ENCODE measurements at places on chromosomes 4 and X.
A peak's percentile ranks its signal among the peaks of the same experiment; 100 is the strongest.

- DNase-seq, result peak; percentile 49
Measured at GRCh38 chrX:119008110-119008744, 33.8 kb downstream of the LONRF3 start.

DNA sequence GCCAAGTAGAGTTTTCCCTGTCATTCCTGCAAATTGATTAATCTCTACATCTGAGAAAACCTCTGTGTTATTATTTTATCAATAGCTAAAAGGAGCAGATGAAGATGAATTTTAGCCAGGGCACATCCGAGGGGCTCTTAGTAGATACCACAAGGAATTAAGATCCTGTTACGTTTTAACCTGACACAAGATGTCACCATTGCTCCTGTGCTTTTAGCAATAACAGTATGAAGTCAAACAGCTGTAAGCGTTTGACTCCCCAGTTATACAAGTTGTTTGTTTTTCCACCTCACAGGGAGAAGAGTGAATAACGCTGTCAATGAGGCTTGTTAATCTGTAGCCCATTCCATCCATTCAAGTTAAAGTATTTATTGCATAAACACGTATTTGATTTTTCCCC is 76.0 kb upstream of the AP1S2 start:
- no peak for DNase-seq

- no peak for DNase-seq
Measured at GRCh38 chrX:147679356-147680005, 232.2 kb upstream of the FMR1 start.

GRCh38 chrX:100829730-100830129 is 9.5 kb downstream of the CSTF2 start:
- DNase-seq, result no peak

DNA sequence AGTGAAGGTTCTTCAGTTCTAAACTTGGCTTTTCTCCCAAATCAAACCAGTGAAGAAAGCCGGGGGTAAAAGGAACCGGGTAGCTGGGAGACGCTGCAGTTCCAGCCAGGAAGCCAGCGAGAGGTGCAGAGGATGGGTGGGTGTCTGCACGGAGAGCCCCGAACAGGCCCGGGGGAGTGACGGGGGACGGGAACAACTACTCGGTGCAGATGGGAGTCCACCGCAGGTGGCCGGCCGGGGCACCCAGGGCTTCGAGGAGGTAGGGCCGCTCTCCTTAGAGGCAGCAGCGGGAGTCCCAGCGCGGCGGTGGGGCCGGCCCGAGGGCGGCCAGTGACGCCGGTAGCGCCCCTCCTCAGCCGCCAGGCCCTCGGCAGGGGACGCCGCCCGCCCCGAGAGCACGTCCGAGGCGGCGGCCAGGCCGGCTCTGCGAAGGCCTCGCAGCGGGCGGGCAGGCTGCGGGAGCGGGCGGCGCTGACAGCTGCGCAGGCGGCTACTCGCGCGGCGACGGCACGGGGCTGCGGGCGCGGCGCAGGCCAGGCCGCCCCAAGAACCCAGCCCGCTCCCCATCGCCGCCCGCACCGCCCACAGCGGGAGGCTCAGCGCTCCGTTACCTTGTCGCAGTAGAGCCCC is 449 bp downstream of the FBXL5 start:
- peak; percentile 69 for DNase-seq

DNA sequence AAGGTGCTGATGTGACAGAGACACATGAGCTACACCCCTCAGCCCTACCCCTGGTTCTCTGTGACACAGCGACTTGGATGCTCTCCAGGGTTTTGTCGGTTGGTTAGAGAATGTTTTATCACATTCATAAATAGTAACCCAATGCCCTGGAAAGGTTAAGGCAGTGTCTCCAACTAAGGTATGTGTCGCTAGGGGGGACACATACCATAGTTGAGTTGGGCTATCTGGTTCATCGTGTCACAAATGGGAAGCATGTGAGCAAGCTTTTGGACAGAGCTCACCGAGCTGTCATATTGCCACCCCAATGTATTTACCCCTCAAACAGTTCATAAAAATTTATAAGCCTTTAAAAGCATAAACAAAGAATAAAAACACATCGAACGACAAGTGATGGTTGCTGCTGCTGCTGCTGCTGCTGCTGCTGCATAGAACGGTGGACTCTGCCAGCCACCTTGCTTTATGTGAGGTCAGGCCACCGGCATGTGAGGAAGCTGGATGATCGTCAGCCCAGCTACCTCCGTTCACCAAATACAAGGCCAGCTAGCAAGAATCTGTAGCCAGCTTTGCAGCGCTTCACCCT is 55.9 kb downstream of the STOX2 start:
- no peak for DNase-seq

- DNase-seq, result peak; percentile 71
Measured at GRCh38 chrX:149512225-149512885, 7.2 kb upstream of the IDS start.

- peak; percentile 81 for DNase-seq
Measured at GRCh38 chr4:77193511-77194102, 36.6 kb downstream of the CCNG2 start.

DNA sequence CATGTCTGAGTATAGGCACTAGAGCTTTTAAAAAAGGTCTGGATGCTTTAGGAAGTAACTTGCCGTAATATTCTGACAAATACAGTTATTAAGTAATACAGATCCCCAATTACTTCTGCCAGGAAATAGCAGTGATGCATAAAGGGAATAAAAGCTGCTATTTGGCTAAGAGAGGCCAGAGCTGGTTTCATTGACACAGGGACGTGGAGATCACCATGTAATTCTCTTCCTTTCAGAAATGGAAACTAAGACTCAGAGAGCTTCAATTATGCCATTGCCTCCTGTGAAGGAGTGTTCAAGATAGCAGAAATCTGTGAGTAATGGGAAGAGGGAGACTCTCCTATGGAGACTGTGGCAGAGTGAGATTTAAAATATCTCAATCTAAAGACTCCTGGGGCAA is 238.1 kb downstream of the SLITRK2 start:
- DNase-seq, result no peak

DNA sequence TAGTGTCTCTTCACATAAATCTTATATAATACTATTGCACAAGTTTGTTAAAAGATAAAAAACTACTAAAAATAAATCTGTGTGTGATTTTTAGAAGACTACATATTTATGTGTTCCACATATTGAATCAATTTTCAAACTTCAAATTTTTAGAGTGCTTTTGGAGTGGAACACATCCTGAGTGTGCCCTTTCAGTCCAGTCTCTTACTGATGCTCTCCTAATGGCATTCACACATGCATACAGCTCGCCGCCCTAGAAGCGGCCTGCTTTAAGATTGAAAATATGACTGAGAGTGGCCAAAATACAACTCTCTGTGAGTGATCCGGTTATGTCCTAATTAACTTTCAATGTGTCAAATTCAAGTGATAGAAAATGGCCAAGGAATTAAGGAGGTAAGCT is 628.8 kb downstream of the ANKRD50 start:
- no peak for DNase-seq

DNA sequence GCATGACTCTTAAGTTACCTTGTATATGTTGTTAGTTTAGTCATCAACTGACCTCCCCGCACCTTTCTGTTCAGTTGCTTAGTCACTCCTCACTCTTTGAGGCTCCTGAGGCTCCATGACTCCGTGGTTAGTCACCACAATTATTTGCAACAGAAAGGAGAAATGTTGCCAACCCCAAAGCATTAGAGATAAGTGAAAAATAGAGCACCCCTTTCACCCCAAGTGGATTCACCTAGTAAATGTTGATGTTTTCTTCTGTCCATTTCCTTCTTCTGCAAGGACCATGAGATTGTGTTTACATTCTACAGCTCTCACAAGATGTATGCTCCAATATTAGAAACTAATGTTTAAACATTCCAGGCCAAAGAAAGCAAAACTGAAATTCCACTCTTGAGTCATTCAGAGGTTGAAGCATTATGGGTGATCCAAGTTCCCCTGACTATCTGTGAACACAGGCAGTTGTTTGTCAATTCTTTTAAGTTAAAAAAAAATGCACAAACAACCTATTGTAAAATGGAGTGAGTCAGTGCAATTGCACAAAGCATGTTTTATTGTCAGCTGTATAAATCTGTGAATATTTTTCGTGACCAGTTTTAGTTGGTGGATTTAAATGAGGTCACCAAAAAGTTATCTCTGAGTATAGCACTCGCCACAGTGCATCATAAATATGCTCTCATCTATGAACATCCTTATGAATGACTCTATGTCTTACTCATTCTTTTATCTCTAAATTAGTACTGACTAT is 552.4 kb upstream of the MAGEB2 start:
- no peak for DNase-seq

- no peak for DNase-seq
Measured at GRCh38 chr4:184728858-184729257, 5.0 kb downstream of the CENPU start.

- no peak for DNase-seq
Measured at GRCh38 chr4:79652232-79652631, 244.2 kb upstream of the GK2 start.

DNA sequence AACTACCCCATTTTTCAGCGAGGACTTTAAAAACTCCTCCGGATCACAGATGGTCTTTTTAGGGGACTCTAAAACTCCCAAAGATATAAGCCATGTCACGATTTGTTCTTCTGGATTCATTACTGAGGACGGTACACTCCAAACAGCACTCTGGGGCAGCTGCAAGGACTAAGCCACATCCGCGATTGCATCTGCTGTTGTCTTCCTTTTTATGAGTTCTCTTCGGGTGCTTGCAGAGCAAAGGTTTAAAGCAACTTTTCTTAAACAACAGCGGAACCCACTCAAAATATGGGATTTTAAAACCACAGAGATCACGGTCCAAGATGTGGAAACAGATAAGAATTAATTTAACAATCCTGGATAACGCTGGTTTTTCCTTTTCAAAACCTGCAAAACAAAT is at the start of gene ARHGEF6:
Gene ARHGEF6 (minus strand): TSS at position 170 of the 400 bp plus-strand sequence. CDS start 50 bp downstream, at position 120.
- no peak for DNase-seq

DNA sequence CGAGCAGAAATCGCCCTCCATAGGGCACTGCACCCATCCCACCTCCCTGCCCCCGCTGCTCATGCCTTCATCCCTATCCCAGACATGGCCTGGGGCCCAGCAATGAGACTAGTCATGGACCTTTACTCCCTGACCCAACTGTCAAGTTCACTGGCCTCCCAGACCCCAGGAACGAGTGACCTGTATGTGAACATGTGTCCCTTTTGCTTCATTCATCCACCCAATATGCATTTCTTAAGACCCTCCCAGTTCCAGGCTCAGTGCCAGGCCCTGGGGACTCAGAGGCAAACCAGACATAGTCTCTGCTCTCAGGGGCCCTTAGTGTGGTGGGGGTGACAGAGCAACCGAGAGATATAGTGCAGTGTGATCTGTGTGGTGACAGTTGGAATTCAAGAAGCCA is 67.0 kb downstream of the EFNB1 start:
- no peak for DNase-seq

GRCh38 chr4:4899202-4899925 is 39.9 kb downstream of the MSX1 start:
- DNase-seq, result no peak
